NCI-H187 treated with DMSO at 0.1 percent for 48 hours (cell line): ENCODE measurements at places on chromosomes 3 and 15.

- no peak for DNase-seq
Observed at GRCh38 chr3:143975554-143976152, 4.0 kb downstream of the DIPK2A start.

DNA sequence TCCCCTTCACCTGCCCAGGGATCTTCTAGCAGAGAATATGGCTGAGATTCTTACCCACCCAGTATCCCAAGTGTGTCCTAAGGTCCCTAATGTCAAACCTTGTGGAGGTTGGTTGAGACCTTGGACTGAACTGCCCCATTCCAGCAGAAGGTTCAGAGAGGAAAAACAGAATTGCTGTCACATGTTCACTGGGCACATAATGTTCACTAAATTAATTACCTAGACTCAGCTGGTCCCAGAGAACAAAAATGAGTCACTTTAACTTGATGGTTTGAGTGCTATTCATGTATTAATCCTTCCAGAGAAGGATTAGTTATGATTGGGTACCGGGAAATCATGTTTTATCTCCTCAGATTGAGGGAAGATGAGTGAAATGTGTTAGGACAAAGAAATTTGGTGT, 171.3 kb upstream of the GADL1 start:
- DNase-seq, result no peak

DNA sequence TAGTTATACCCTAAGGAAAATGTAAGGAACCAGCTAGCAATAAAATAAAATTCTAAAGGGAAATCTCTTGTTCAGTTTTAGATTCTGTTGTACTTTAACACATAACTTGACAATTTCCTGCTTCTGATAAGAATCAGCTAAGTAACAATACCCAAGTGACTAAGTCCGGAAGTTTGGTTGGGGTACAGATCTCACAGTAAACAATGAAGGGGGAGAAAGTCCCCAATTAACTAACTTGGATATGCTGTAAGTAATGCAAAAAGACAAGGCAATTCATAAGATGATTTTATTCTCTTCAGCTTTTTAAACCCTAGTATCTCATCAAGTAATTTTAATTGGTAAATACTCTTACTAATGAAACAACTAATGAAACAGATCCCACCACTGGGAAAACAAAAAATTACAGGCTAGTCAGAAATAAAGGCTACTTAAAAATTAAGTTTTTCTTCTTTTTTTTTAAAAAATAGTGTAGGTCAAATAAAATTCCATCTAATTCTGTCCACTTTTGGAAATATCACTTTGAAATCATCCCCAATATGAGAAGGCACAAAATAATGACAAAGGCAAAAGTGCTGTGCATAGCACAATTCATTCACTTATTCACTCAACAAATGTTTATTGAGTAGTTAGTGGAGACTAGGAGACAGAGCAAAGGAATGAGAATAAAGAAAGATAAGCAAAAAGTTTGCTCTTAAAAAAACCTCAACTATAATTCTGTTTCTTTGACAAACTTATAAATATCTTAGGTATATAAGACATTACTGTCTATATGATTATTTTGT, 37.8 kb upstream of the IL20RB start:
- no peak for DNase-seq

DNA sequence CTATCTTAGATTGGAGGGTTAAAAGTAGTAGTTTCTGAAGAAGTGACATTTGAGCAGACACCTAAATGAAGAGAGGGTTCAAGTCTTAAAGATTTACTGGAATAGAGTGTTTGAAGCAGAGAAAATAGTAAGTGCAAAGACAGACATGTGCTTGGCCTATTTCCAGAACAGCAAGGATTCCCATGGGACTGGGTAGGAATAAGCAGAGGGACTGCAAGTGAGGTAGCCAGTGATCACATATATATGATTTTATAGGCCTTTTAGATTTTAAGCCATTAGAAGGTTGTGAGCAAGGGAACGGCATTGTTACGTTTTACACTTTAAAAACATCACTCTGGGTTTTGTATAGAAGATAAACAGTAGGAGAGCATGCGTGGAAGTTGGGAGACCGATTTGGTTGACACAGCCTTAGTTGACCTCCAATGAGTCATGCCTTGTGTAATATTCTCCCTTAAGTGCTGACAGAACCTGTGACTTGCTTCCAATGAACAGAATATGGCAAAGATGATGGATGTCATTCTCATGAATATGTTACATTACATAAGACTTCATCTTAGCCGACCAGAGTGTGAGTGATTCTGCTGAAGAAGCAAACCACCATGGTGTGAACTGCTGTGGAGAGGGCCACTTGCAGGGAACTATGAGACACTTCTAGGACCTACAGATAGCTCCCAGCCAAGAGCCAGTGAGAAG, 37.1 kb upstream of the SLC4A7 start:
- no peak for DNase-seq

DNA sequence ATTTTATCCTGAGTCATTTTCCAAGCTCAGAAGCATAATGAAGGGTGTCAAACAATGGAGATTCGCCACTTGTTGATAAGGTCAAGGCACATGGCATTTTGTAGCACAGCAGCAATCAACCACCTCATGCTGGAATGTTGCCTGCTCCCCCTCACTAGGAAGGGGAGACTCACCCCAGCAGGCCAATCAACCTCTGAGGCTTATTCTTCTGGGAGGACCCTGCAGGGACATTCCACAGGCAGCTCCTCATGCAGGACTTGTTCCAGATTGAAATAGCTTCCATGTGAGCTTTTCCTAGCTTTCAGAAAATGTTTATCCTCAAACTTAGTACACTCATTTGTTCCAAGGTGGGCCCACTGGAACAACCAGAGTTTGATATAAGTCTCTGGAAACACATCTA, 77.6 kb downstream of the SSR3 start:
- no peak for DNase-seq
